Activated CD4-positive, alpha-beta memory T cell treated with anti-CD3 and anti-CD28 coated beads, Interleukin-2, amount 10 ng/mL, durations not matched to agents 7 days and 5 days (primary cell): ENCODE measurements at places on chromosomes 1 and 21. TPM values are rescaled to one million over a fixed set of nuclear protein-coding genes. Genes with fewer than 3 reads are reported as not detected.
A peak's percentile ranks its signal among the peaks of the same experiment; 100 is the strongest.

DNA sequence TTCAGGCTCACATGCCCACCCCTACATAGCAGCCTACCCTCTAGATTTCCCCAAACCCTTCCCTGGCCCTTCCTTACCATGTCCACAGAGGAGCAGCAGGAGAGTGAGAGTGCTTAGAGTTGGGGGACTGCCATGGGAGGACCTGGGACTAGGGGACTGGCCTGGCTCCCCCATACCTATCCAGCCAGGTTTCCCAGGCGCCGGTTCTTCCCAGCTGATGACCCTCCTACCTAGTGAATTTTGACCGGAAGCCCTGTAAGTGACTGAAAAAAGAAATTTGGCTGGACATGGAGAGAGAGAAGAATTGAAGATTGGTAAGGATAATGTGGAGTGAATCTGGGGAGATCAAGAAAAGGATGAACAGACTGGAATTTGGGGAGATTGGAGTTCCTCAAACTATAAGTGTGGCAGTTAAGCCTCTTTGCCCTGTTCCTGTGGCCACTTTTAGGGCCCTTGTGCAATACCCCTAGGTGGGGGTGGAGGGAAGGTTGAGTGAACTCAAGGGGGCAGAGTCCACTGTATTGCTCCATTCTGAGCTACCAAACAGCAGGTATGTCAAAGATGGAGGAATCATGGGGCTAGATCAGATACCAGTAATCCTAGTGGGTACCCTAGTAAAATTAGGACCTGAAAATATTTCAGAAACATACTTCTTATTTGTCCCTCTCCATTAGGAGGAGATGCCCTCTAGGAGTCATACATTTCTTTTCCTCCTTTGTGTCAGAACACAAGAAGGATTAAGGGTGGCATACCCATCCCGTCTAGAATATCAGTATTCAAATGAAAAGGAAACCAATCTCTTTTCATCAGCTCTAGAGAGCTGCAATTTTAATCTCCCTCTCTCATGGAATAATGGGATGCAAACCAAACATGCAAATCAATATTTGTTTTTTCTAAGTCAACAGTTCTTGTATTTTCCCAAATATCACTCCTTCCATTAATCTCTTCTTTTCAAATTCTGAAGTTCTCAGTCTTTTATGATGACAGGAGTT is 1.2 kb downstream of the HJV start:
- peaks cover 9% of the 10 kb centered on the region for H3K4me1 ChIP-seq
- peaks cover 73% of the 10 kb centered on the region for H3K27me3 ChIP-seq
- no peak overlapping the region for H3K27ac ChIP-seq
- DNase-seq: no peak

- H3K36me3 ChIP-seq: peaks cover 26% of the 10 kb centered on the region
- H3K4me1 ChIP-seq: no peaks in the 10 kb centered on the region
- no peak overlapping the region for H3K27ac ChIP-seq
- DNase-seq: no peak
Observed at GRCh38 chr1:41547781-41548560, 63.5 kb upstream of the EDN2 start.

GRCh38 chr1:65812065-65812464 is 19.4 kb downstream of the PDE4B start:
- H3K27me3 ChIP-seq: peaks cover 21% of the 10 kb centered on the region
- peaks cover 21% of the 10 kb centered on the region for H3K36me3 ChIP-seq
- H3K4me1 ChIP-seq: peaks cover 41% of the 10 kb centered on the region
- DNase-seq: peak; percentile 83
- H3K4me3 ChIP-seq: peak overlapping the region; percentile 0

DNA sequence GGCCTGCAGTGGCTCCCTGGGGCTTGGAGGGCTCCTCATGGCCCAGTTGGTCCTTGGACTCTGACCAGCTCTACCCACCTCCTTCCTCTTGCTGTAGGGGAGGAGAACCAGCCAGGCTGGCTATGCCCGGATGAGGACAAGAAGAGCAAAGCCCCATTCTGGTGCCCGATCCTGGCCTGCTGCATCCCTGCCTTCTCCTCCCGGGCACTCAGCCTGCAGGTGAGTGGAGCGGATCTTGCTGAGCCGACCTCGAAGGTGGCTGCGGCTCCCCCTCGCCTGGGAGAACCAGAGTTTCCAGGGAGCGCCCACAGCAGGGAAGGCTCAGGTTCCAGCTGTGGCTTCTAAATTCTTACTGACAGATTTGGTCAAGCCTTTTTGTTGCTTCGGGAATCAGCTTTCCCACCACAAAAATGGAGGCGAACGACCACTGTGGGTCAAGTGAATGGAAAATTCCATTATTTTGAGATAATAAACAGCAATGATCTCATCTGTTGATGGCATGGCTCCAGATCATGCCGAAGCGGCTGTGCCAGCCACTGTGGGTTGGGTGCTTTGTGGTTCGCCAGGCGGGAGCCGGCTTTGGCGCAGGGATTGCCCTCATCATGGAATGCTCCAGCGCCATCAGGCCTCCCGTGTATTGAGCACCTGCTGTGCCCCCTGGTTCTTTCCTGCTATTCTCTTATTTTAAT is 106.5 kb upstream of the ACTL8 start:
- H3K27me3 ChIP-seq: no peaks in the 10 kb centered on the region
- H3K4me3 ChIP-seq: no peak overlapping the region
- DNase-seq: no peak
- H3K36me3 ChIP-seq: no peaks in the 10 kb centered on the region
- H3K4me1 ChIP-seq: no peaks in the 10 kb centered on the region
- H3K27ac ChIP-seq: no peak overlapping the region

- H3K27me3 ChIP-seq: no peaks in the 10 kb centered on the region
- peaks cover 49% of the 10 kb centered on the region for H3K4me1 ChIP-seq
- peaks cover 19% of the 10 kb centered on the region for H3K36me3 ChIP-seq
Observed at GRCh38 chr1:36397083-36397377, 678 bp downstream of the LSM10 start.

DNA sequence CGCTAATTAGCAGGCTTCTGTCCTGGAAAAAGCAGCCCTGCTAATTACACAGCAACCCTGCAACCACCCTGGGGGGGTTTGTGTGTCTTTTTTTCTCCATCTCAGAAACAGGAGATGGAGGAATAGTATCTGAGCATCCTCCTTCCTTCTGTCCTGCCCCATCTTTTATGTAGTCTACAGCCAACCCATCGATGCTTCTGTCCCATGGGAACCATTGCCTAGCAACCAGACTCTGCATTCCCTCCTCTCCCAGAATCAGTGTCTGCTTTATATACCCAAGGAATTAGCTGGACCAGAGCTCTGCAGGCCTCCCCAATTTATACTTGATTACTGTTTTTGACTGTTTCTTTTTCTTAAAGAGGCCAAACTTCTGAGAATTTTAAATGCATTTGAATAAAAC is 35.1 kb downstream of the LRRC38 start:
- no peaks in the 10 kb centered on the region for H3K36me3 ChIP-seq
- DNase-seq: no peak
- no peak overlapping the region for H3K4me3 ChIP-seq
- peaks cover 3% of the 10 kb centered on the region for H3K27me3 ChIP-seq

UBL4B gene
- total RNA-seq: not detected
